GM12864 (cell line): ENCODE measurements at places on chromosomes 7 and 10.

- no peak for DNase-seq
These were observed 75.9 kb upstream of the SLF2 start for GRCh38 chr10:100836891-100837290.

DNA sequence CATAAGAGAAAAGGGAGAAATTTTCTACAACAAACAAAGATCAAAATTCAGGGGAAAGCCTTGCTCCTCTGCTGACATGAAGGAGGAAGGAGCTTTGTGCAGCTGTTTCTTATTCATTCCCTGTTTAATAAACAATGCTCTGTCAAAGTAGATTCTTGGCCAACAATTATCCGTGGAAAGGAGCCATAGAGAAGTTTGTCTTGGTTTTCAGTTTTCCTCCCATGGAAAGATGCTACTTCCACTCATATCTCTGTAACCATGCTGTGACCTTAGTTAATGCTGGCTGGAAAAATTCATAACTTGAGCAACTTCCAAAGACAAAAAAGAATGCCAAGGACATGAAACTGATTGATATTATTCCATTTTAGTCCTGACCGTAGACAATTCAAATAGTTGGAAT is 8.1 kb downstream of the DDC start:
- no peak for DNase-seq

- DNase-seq: no peak
These were observed 124.2 kb upstream of the WDR11 start for GRCh38 chr10:120727001-120727400.

DNA sequence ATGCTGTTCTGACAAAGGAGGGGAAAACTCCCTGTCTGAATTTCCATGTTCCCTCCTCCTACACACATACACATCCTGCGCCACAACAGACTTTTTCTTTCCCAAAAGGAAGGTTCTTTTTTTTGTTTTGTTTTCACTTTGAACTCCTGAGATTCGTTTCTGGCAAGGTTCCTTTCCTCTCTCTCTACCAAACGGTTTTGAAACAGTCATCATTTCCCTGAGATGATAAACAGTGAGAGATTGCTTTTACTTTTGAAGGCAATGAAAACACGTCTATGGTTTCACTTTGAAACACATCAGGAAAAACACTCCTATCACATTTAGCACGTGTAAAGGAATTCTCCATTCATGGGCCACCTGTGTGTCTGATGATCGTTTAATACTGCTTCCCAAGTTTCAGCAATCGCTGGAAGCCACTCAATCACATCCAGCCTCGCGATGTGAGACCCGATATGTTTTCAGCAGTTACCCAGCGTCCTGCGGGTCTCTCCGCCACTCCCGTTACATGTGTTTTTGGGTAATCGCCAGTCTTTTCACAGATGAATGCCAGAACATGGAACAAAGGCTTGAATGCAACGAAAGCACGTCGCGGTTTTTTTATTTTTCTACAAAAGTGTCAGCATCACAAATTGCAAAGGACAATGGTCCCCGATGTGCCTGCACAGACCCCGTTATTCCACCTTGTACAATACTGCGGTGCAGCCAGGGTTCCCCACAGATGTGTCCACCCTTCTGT is 62.8 kb upstream of the CUX1 start:
- DNase-seq: no peak

- DNase-seq: no peak
These were observed 60.1 kb downstream of the LANCL2 start for GRCh38 chr7:55425141-55425752.

GRCh38 chr7:28749638-28750037 is 208.5 kb downstream of the TRIL start:
- DNase-seq: no peak

DNA sequence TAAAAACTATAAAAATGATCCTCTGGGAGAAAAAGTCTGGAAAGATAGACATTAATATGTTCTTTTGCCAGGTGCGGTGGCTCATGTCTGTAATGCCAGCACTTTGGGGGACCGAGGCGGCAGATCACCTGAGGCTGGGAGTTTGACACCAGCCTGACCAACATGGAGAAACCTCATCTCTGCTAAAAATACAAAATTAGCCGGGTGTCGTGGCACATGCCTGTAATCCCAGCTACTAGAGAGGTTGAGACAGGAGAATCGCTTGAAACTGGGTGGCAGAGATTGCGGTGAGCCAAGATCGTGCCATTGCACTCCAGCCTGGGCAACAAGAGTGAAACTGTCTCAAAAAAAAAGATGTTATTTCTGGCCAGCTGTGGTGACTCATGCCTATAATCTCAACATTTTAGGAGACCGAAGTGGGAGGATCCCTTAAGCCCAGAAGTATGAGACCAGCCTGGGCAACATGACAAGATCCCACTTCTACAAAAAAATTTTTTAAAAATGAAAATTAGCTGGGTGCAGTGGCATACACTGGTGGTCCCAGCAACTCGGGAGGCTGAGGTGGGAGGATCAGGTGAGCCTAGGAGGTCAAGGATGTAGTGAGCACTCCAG is 101.9 kb upstream of the LRRN3 start:
- DNase-seq: no peak

DNA sequence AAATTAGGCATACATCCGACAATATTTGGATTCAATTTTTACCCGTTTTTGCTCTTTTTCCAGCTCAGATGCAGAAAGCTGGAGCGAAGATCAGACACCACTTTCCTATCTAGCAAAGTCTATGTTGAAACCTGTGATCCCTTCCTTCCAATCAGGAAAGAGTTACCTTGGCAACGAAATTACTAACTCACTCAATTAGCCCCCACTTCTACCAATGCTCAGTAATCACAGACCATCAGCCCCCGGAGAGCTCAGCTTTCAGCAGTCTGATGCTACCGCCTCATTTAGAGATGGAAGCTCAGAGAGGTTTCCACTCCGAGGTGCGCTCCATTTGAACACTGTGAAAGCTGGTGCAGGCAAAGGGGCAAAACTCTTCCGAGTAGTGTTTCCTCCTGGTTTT is 6.7 kb downstream of the FRAT1 start:
- no peak for DNase-seq

GRCh38 chr10:127009366-127009765 is 104.1 kb downstream of the DOCK1 start:
- no peak for DNase-seq

DNA sequence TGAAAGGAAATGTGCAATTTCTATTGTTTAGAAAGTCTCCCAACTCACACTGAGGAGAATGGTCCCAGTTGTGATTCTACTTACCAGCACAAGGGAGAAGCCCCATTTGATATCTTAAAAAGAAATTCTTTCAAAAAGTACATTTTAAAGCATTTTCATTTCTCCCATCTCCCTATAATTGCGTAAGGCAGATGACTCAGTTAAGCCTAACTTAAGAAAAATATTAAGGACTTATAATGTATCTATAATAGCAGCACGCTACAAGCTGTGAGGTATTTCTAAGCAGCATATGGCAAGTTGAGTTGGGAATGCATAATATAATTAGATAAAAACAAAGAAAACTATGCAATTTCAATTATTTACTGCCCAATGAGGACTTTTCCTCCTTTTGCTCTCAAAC is 8.5 kb upstream of the NRCAM start:
- no peak for DNase-seq

DNA sequence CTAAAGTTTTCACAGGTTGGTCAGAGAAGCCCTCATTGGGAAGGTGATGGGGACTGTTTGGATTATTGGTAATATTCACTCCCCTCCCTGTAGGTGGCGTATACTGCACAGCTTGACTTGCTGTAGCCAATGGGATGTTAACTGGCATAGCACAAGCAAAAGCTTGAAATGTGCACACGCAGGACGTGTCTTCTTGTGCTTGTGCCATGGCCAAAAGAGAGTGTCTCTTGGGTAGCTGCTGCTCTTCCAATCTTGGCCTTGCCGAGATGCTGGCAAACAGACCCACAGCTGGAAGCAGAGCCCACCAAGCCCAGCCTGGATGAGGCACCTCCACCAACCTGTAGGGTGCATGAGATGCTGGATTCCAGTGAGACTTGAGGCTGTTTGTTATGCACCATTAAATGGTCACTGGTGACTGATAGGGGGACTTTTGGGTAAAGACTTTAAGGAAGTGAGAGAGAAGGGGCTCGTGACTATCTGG is 266.0 kb downstream of the GRID1 start:
- DNase-seq: no peak

DNA sequence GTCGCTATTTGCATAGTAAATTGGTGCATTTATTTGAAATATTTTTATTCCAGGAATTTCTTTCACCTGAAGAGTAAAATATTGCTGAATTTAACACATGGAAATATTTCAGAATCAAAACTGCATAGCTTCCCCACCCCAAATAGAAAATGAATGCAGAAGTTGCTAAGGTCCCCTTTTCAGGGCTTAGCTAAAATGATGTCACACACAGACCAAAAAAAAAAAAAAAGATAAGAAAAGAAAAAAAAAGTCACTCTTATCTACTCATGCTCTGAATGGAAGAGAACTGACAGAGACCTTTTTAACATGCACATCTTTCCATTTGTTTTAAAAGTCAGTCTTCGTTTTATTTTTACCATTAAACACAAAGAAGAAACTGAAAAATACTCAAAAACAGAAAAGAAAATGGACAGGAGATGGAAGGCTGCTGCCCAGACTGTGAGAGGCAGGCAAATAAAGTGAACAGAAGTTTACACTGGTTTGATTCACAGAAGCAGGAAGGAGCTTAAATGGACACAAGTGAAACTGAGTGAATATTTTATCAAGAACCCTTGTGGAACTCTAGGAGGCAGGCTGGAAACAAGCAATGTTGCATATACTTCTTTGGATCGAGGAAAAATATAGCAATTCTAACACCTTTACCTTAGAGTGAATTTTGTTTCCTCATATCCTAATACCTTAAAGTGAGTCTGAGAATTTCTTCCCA is 32.0 kb downstream of the PSMC2 start:
- no peak for DNase-seq

GRCh38 chr10:111725050-111725449 is 458.5 kb downstream of the GPAM start:
- no peak for DNase-seq

DNA sequence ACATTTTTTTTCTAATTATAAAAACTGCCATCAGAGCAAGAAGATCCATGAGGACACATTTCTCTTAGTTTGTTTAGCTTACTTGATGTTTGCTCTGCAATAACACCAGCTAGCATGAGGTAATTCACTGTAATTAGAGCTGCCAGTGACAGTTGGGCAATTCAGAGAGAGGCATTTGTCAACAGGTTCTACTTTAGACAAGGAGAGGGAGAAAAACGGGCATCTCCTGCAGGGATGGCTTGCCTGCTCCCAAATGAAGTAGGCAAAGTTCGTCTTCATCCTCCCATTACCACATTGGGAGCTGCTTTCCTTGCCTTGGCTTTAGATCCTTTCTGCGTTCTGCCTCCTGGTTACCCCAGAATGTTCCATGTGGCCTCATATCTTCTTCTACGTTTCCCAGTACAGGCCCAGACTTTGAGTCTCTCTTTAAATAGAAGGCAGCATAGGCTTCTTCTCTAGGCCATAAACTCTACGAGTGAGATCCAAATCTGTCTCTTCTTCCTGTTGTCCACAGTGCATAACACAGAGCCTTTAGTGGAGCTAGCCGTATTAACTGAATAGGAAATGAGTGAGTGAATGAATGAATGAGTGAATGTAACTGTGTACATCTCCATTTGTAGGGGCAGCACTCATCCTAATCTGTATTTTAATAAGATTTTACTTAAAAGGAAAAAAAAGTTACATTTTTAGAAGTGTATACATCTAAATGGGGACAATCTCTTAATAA is 21.2 kb downstream of the ASB15 start:
- no peak for DNase-seq

DNA sequence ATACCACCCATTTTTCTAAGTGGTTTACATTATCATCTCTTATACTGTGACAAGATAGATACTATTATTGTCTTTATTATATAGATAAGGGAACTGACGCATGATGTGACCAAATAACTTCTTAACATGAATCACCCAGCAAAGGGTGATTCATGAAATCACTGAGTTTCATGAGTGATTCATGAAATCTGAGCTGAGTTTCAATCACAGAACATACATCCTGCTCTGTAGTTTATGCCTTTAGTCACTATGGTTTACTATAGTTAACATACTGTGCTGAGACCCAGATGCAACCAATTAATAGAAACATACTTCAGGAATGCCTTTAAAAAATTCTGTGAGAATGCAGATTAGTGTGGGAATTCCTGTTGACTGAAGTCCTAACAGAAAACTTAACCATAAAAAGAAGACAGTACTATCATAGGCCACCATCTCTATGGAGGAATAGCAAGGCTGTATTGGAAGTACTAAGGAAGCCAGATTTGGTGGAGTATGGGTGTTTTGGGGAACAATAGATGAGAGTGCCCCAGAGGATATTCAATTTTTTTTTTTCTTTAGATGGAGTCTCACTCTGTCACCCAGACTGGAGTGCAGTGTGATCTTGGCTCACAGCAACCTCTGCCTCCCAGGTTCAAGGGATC is 43.1 kb upstream of the SEMA3A start:
- no peak for DNase-seq

DNA sequence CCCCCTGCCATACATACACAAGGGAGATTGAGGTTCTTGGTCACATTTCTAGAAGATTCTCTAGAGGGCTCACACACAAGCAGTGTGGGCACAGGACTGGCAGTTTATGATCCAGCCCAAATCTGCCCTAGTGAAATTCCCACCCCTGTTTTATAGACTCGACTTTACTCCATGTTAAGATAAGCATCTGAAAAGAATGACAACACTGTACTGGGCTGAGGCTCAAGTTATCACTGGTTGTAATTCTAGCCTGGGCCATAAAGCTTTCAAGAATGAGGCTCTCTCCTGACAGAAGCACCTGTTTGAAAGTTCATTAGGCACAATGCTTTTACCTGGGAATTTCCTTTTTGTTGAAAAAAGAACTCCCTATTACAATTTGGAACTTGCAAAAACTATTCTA is 195.6 kb upstream of the GLI3 start:
- DNase-seq: no peak

- DNase-seq: no peak
These were observed 47.8 kb upstream of the TMEM243 start for GRCh38 chr7:87267239-87267900.

DNA sequence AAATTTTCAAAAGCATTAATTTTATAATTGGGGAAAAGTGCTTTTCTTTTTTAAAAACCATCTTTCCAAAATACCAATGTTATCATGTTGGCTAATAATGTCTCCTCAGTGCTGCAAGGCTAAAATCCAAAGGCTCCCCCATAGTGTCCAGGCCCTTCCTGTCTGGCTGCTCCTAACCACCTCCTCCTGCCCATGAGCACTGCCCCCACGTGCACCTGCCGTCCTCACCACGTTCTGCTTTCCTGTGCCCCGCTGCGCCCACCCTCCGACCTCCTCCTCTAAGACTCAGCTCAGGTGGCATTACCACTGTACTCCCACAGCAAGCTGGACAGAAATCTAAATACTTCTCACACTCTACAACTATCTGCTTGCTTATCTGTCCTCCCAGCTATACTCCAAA is 17.7 kb downstream of the PAXIP1 start:
- no peak for DNase-seq

DNA sequence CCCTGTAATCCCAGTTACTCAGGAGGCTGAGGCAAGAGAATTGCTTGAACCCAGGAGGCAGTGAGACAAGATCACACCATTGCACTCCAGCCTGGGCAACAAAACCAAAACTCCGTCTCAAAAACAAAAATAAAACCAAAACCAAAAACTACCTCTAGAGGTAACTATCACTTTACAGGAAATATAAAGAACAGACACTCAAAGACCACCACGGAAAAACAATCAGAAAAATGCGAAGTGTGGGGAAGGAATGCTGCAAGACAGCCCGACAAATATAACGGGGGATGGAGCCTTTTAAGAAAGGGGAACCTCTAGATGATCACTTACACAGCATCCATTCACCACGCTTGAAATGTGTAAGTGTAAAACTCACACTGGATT is 4.3 kb downstream of the HNRNPF start:
- no peak for DNase-seq

- DNase-seq: no peak
These were observed 3.2 kb downstream of the PPRC1 start for GRCh38 chr10:102135956-102136526.

- no peak for DNase-seq
These were observed 232.2 kb upstream of the CTBP2 start for GRCh38 chr10:125392609-125393008.
